Progenitor cell of endocrine pancreas (in vitro differentiated cells): ENCODE measurements at places on chromosomes 11 and 22. TPM values are rescaled to one million over a fixed set of nuclear protein-coding genes. Genes with fewer than 3 reads are reported as not detected.
A peak's percentile ranks its signal among the peaks of the same experiment; 100 is the strongest.

SBF1 gene
- total RNA-seq = 86.3 and 96.5 TPM in 2 replicates

HTR3A gene
- not detected in 2 replicates for total RNA-seq

- H3K4me3 ChIP-seq = no peak overlapping the region
- H3K4me1 ChIP-seq = no peaks in the 10 kb centered on the region
- H3K36me3 ChIP-seq = no peaks in the 10 kb centered on the region
- no peak overlapping the region for H3K27ac ChIP-seq
- DNase-seq = no peak
Observed at GRCh38 chr11:109037856-109038780, 373.2 kb downstream of the DDX10 start.

DNA sequence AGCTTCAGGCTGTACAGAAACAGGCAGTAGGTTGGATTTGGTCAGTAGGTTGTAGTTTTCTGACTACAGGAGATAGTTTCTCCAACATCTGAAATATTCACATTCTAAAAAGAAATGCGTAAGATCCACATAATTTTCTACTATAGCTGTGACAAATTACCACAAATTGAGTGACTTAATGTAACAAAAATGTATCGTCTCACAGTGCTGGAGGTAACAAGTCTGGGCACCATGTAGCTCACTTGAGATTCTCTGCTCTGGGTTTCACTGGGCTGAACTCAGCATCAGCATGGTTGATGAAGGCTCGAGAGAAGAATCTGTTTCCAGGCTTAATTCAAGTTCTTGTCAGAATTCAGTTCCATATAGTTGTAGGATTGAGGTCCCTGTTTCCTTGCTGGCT is 350.9 kb upstream of the CCDC179 start:
- no peaks in the 10 kb centered on the region for H3K36me3 ChIP-seq
- peaks cover 2% of the 10 kb centered on the region for H3K4me1 ChIP-seq
- no peak overlapping the region for H3K4me3 ChIP-seq
- DNase-seq = no peak
- no peak overlapping the region for H3K27ac ChIP-seq

DNA sequence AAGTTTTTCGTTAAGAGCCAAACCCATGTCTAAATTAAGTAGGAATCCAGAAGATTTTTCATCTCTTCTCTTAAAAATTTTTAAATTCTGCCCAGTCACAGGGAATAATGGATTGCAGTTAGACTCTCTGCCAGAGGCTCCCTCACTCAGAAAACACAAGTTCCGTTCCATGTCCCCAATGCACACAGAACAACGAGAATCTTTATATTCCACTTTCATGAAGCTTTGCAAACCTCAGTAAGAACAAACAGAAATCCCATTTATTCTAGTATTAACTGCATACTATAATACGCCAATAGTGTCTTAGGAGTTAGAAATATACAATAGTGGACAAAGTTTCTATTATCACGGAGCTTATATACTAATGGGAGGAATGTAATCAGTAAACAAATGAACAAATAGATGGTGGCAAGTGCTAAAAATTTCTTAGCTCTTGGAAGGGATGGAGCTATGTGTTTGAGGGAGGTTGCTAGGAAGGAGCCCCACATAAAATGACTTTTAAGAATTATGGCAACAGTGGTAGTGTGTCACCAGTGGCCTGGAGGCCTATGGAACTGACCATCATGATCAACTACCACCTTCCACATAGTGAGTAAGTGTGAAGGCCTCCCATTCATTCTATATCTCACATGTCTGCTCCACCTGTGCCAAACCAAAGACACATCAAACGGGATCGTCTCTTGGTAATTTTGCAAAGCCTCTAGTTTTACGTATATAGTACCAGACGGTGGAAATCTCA is 24.9 kb downstream of the PICALM start:
- no peaks in the 10 kb centered on the region for H3K27me3 ChIP-seq
- no peak overlapping the region for H3K4me3 ChIP-seq

- no peaks in the 10 kb centered on the region for H3K36me3 ChIP-seq
- no peak for DNase-seq
- no peaks in the 10 kb centered on the region for H3K4me1 ChIP-seq
Observed at GRCh38 chr11:60378354-60378753, at the start of gene MS4A7. Gene MS4A7, plus strand, starts transcription at chr11:60378532. Its CDS starts 4,610 bp downstream, at chr11:60383142.

OR52E8 gene
- not detected in 2 replicates for total RNA-seq

DNA sequence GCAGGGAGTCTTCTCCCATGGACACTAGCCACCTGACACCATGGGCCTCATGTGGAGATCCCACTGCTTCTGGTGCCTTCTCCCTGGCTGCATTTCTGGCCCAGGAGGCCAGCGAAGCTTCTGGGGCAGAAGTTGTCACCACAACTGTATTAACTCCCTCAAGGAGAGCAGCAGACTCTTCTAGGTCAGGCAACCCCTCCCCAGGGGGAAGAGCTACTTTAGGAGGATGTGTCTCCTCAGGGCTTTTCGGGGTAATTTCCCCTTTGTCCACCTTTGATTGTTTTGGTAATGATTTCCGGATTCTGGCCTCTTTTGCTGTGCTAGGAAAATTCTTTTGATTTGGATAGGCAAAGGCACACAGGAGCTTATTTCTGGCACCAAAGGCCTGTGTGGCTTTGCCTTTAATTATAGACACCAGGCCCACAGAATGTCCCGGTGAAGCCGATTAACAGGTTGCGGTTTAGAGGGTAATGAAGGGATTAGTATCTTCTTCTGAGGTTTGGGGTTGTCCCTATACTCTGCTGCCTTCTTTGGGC is 8.9 kb upstream of the UCP2 start:
- DNase-seq = no peak
- H3K27me3 ChIP-seq = no peaks in the 10 kb centered on the region
- H3K4me1 ChIP-seq = no peaks in the 10 kb centered on the region

CD3G gene
- total RNA-seq = not detected in 2 replicates

DNA sequence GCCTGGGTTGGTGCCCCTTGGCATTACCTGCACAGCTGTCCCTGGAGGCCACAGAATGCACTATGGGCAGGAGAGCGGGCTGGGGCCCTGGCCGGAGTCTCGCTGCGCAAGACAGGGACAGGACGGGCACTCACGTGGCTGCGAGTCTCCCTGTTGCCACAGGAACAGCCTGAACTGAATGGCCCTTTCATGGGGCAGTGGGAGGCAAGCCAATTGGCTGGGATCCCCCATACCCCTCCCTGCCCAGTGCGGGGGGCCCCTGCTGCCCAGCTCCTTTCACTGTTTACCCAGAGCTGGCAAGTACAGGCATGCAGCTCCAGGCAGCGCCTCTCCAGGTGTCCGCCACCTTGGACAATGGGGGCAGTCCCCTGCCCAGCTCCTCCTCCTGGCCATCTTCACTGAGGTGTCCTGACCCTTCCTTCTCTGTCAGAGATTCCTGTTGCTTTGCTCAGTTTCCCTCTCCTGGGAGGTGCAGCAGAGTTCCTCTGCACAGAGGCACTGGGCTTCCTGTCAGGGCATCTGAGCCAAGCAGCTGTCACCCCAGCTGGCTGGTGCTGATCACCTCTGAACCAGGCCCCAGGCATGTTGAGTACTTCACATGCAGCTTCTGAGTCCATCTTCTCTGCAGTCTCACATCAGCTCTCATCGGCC is 5.2 kb downstream of the USP2 start:
- H3K4me3 ChIP-seq = no peak overlapping the region
- peaks cover 29% of the 10 kb centered on the region for H3K4me1 ChIP-seq
- H3K36me3 ChIP-seq = no peaks in the 10 kb centered on the region
- H3K27me3 ChIP-seq = peaks cover 15% of the 10 kb centered on the region
- no peak overlapping the region for H3K27ac ChIP-seq

DNA sequence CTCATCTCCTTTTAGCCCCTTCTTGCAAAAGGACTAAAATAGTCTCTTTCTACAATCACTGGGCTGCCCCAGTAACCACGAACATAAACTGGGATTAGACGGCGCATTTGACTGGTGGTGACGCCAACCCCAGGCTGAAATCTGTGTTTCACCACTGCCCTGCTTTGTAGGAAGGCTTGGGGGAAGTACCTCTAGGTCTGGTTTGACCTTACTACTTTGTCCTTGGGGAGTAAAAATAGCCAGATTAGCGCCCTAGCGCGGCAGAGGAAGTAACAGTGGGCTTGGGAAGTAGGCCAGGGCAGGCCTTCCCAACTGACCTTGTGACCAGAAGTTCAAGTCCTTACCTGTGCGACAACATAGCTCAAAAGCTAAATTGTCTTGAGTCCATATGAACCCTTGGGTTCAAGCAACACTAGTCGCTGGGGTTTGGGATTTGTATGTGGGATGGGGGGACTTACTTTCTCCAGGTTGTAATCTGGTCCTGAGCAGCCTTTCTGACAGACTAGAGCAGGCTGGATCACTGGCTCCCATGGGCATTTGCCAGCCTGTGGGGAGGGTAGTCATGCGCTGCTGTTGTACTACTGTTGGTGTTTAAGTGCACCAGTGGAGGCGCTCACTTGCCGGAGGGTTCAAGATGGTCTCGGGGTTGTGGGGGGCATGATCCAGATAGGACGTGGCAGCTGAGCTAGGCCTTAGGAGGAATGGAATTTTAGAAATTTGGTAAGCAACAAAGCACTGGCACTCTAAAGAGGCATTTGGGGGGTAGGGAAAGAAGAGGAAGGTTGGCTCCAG is 953 bp upstream of the PACS1 start:
- DNase-seq = no peak
- peaks cover 23% of the 10 kb centered on the region for H3K36me3 ChIP-seq
- no peaks in the 10 kb centered on the region for H3K27me3 ChIP-seq
- H3K4me1 ChIP-seq = peaks cover 20% of the 10 kb centered on the region
- peak overlapping the region; percentile 86 for H3K27ac ChIP-seq

- H3K4me3 ChIP-seq = no peak overlapping the region
- no peaks in the 10 kb centered on the region for H3K27me3 ChIP-seq
- DNase-seq = no peak
Observed at GRCh38 chr11:87359401-87359800, 321.7 kb downstream of the TMEM135 start.

GRCh38 chr22:32199341-32199740 is 5.5 kb downstream of the RFPL2 start:
- H3K4me3 ChIP-seq = no peak overlapping the region
- no peaks in the 10 kb centered on the region for H3K36me3 ChIP-seq
- H3K27ac ChIP-seq = no peak overlapping the region

- H3K27me3 ChIP-seq = peaks cover 15% of the 10 kb centered on the region
- DNase-seq = no peak
- H3K4me1 ChIP-seq = no peaks in the 10 kb centered on the region
- H3K4me3 ChIP-seq = no peak overlapping the region
- H3K36me3 ChIP-seq = no peaks in the 10 kb centered on the region
Observed at GRCh38 chr11:66013762-66014100, 1.9 kb downstream of the CST6 start.

FGF3 gene
- total RNA-seq = not detected in 2 replicates

DNA sequence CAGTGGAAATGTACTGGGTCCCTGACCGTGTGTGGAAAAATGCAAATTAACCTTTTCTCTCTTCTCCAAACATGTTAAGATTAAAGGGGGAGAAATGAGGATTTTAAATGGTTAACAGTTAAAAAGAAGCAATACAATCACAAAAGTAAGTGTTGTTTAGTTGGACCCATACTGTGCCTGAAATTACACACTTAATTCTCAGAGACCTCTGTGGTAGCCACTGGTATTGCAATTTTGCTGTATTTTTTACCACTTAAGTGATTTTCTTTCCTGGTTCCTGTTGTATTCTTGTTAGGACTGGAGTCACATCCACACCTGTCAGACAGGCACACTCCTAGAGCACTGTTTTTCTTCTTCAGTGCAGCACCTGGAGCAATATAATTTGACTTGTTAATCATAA is 179.6 kb upstream of the PDGFD start:
- H3K36me3 ChIP-seq = no peaks in the 10 kb centered on the region
- no peak overlapping the region for H3K4me3 ChIP-seq
- peaks cover 4% of the 10 kb centered on the region for H3K4me1 ChIP-seq
- H3K27me3 ChIP-seq = no peaks in the 10 kb centered on the region
- DNase-seq = no peak

PLEKHB1 gene
- total RNA-seq = 110 and 117 TPM in 2 replicates
